ENCODE measurements at places on chromosomes 5 and 9.

GRCh38 chr9:14909961-14910805 lies at the start of gene FREM1:
FREM1 (minus strand) TSS chr9:14910428; CDS start chr9:14868977, 41,451 bp downstream.
- DNase-seq = no peak

DNA sequence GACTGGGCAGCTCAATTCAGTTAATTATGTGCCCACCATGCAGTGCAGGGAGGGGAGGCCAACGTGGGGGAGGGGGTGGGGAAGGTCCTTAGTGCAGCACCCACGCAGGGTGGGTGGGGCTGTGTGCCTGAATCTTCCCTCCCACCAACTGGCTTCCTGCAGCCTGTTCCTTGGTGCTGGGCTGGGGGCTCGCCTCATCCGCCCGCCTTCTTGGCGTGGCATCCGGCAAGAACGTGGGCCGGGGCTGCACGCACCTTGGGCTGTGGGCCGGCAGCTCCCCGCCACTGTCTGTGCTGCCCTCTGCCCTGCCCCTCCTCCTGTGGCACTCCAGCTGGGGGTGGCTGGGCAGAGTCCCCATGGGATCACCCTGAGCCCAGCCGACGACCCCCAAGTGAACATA lies 19.6 kb upstream of the RALGDS start:
- no peak for DNase-seq

DNA sequence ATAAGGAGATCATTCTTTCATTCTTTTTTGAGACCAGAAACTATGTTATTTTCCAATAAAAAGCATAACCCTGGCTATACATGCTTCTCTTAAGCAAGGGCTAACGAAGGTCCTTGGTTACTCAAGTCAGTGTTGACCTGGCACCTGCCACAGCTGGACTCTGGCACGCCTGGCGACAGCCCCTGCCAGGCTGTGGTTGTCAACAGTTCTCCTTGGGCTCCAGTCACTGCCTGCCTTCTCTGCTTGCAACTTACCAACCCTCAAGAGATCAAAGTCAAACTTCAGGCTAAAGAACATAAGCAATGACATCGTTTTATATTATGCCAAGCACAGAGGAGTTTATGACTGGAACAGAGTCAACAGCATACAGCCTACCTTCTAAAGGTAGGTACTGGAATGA lies 61.4 kb upstream of the TBC1D9B start:
- DNase-seq = no peak

GRCh38 chr5:158538506-158539074 lies 561.1 kb downstream of the EBF1 start:
- DNase-seq = no peak

- no peak for DNase-seq
Measured at GRCh38 chr9:114055061-114055460, 23.0 kb downstream of the AMBP start.

DNA sequence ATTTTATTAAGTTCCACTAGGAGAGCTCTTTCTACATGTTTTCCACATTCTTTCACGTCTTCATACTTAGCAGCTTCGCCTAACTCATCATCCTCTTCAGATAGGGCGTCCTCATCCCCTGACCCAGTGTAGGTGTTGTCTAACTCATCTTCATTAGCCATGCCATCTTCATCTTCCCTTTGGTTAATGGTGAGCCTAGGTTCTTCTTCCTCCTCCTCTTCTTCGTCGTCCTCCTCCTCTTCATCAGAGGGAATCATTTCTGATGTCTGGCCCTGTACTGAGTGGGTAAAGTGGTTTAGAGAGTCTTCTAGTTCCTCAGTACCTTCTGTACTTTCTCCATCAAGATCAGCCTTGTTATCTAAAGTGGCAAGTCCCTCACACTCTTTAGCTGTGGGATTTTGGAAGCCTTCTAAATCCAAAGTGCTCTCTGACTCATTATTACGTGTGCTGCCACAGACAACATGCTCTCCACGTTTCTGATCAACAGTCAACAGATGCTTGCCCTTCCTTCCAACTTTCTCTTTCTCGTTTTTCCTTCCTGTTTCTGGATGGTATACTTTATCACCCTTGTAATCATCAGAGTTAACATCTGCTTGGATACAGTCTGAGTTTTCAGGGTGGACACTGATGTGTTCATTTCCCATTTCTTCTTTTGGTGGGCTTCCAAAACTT lies 31.1 kb downstream of the TUT7 start:
- DNase-seq = no peak

DNA sequence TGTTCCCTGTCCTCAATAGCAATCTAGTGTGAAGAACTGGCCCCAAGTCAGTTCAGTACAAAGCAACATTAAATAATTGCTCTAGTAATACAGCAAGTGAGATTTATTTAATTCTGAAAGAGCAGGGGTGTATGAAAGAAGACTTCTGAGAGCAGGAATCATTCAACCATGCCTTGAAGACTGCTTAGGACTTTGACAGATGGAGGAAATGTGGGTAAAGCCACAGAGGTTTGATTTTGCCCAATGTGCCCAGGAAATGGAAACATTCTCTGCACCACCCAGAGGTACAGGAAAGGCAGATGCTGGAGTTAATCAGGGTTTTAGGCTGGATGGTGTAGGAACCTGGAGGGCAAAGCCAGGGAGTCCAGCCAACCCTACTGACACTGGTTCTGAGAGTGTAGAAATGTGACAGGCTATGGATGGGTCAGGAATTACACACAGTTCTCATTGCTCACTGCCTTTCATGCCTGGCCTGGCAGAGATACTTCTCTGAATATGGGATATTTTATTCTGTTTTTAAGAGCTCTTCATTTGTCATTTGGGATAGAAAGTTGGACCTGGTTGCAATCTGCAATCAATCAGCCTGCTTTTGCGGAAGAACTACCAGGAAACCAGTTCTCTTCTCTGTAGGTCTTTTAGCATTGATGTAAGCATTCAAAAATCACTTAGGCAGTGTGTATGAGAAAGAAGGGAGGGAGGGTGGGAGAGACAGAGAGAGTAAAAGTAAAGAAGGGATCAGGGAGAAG lies 88.3 kb downstream of the BRINP1 start:
- no peak for DNase-seq

GRCh38 chr9:130208600-130209347 lies 36.6 kb downstream of the NCS1 start:
- DNase-seq = no peak

DNA sequence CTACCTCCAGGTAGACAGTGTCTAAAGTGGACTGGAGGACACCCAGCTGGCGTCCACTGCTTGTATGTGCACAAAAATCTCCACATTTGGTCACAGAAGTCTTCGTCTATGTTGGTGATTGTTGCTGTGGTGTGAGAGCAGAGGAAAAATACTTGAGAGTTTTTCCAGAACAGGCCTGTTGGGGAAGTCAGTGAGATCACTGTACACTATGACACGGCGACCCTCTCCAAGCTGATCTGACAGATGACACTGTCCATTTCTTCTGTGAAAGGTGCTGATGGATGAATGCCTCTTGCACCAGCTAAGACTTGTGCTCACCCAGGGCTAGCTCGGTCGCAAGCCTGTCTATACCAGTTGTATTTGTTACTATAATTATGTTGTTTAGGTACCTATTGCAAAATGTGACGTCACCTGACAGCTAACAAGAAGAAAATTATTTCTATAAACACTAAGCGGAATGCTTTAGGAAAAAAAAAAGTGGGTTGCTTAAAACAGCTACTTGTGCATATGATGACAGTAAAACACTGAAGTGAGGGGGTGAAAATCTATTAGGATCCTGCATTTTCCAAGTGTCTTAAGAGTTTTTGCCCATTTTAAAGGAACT lies 142.3 kb downstream of the ROR2 start:
- DNase-seq = no peak
